HuH-7 (cell line): ENCODE measurements at places on chromosomes 2 and 18.

DNA sequence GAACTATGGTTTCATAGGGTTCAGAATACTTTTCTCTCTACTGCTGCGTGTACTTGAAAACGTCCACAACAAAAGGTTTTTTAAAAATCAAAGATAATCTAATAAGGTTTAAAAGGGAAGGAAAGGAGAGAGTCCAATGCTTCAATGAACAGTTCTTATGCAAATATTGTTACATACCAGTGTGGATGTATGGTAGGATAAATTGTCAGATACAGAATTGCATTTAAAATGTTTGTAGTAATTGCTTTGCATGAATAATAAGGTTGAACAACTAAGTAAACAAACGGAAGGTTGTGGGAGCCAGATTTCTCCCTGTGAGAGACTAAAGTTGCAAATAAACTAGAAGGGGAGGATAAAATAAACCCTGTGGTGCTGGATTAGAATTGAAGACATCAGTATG is 53.8 kb upstream of the RBBP8 start:
- no peak for DNase-seq

DNA sequence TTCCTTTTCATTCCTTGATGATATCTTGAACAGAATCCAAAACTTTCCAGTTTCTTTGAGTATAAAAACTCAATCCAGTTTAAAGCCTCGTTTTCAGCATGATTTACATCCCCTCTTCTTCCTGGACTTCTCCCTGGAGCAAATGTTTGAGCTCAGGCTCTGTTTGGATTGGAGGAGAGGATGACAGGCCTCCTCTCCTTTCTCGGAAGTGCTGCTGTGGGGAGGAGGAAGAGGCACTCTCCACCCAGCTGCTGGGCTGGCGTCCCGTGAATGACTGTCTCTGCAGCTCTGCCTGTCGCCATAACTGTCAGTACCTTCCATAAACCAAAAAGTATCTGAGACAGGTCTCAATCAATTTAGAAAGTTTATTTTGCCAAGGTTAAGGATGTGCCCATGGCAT is 238.2 kb upstream of the AGAP1 start:
- no peak for DNase-seq

- no peak for DNase-seq
Observed at GRCh38 chr2:12504443-12504842, 212.3 kb upstream of the TRIB2 start.

DNA sequence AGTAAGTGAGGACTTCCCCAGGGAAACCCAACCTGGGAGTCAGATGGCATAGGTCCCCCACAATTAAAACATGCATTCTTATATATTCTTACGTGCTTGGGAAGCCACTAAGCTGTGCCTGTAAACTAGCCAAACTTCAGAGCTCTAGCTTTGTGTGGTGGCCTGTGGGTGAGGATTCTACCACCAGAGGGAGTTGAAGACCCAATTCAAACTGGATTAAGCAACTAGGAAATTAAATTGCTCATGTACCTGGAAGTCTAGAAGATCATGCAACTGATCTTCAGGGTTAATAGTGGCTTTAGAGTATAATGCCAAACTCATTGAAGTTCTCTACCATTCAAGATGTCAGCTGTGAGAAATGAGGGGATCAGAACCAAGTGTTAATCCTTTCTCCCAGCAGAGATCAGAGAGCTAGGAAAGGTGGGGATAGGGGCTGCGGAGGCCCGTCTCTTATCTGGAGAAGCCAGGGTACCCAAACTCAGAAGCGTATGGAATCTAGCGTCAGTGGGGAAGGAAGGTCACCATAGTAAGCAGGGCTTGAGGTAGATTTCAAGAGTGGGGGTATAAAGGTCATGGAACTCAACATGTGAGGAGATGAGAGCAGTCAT is 53.2 kb upstream of the CCDC85A start:
- DNase-seq = peak; percentile 28

GRCh38 chr2:238892204-238892500 is 44.3 kb downstream of the TWIST2 start:
- DNase-seq = no peak

DNA sequence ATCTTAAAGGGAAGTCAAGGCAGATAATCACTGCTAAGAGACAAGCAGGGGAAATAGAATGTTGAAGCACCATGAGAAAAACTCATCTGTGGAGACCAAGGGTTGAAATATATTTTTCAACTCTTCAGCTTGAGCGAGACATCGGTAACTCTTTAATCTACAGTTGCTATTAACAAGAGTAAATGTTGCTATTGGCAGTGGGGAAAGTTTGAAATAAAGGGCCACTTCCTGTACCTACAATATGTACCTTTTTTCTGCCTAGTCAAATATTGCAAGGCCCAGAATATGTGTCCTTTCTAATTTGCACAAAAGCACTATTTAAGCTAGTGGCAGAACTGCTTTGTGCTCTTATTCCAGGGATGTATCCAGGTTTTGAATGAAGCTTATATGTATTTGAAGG is 65.8 kb downstream of the EFEMP1 start:
- no peak for DNase-seq

DNA sequence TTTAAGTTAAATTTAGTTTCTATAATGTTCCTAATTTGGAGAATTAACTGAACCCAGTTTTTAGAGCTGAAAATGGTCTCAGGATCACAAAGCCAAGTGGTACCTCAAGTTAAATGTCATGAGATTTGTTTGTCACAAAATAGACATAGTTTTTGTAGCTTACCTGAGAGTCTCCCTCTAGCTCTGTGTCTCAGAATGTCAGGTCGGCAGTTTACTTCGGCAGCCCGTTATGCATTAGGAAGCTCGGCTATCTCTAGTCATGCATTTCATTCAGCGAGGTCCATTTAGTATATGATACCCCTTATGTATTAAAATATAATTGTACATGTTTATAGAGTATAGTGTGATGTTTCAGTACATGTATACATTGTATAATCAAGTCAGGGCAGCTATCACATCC is 155.6 kb downstream of the EML6 start:
- DNase-seq = no peak

- no peak for DNase-seq
Observed at GRCh38 chr18:37166491-37166890, 337.6 kb downstream of the KIAA1328 start.

DNA sequence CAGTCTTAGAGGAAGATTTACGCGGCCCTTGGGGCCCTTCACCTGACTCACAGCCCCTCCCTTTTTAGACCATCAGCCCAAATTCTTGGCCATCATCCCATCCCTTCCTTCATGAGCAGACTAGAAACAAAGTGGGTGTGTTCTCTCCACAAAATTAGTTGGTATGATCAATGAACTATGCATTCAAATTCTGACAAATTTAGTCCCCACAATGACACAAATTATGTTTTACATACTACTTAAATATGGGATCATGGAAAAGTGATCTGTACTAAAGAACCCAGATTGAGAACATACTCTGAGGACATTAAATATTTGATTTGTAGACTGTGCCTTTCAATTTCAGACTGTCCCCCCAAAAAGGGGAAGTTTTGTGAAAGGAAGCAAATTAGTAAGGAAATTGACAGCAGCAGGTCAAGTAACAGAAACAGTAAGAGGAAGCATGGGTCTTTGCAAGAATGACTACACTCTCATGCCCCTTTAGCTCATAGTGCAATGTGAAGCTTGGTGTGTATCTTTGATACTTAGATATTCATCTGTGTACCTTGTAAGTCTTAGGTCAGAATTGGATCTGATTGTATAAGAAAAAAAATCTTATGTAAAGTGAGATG is 2.2 kb upstream of the MAPRE2 start:
- no peak for DNase-seq

GRCh38 chr18:36624451-36625167 is 204.2 kb downstream of the TPGS2 start:
- DNase-seq = no peak

DNA sequence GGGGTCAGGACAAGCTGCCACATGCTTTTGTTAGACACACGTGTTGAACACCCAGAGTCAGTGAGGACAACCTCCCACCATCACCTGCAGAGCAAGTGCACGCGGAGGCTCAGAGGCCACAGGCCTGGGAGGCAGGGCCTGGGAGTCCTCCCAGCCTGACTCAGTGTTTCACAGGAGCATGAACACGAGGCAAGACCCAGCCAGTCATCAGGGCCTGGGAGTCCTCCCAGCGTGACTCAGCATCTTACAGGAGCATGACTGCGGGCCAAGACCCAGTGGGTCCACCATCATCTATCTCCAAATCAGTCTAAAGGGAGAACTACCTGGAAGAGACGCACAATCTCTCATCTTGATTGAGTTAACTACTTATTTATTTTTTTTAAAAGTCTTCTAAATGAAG is 112.6 kb upstream of the PXDN start:
- DNase-seq = no peak

- DNase-seq = no peak
Observed at GRCh38 chr18:61420218-61420885, 87.1 kb downstream of the CDH20 start.

GRCh38 chr2:169776252-169776761 is 22.4 kb upstream of the SSB start:
- DNase-seq = no peak

DNA sequence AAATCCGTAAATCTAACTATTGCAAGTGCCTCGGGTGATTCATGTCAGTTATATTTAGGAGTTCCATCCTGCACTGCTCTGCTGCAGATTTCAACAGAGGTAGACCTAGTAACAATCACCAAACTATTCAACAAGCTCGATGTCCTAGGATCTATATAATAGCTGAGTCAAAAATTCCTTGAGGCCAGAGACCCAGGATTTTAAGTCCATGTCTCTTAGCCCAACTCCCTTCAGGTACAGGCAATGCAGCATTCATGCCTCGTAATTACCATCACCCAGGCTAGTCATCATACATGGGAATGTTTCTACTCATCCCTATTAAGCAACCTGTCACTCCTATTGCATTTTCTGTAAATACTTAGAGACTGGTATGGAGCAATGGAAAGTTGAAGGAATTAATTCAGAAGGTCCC is 729 bp downstream of the TM4SF20 start:
- no peak for DNase-seq

GRCh38 chr2:84491741-84492140 is 24.6 kb upstream of the DNAH6 start:
- DNase-seq = no peak

DNA sequence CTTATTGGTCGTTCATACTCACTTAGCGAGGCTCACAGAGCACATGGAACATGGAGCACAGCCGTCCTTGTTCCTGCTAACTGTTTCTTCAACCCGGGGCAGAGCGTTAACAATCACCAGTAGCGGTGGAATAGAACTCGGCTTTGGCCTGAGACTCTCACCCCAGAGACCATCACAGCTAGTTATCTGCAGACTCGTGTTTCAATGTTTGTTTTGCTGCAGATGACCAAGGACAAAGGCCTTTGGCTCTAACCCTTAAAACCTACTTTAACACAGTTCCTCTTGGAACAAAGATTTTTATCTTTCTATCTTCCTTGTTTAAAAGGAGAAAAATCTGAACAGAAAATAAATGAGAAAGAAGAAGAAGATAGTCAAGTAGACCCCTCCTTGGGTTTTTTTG is 320.2 kb upstream of the UBE2E3 start:
- peak; percentile 17 for DNase-seq

GRCh38 chr2:69237070-69237670 is 149.9 kb downstream of the GFPT1 start:
- no peak for DNase-seq

- DNase-seq = no peak
Observed at GRCh38 chr2:145573608-145574007, 1053.7 kb upstream of the ZEB2 start.

DNA sequence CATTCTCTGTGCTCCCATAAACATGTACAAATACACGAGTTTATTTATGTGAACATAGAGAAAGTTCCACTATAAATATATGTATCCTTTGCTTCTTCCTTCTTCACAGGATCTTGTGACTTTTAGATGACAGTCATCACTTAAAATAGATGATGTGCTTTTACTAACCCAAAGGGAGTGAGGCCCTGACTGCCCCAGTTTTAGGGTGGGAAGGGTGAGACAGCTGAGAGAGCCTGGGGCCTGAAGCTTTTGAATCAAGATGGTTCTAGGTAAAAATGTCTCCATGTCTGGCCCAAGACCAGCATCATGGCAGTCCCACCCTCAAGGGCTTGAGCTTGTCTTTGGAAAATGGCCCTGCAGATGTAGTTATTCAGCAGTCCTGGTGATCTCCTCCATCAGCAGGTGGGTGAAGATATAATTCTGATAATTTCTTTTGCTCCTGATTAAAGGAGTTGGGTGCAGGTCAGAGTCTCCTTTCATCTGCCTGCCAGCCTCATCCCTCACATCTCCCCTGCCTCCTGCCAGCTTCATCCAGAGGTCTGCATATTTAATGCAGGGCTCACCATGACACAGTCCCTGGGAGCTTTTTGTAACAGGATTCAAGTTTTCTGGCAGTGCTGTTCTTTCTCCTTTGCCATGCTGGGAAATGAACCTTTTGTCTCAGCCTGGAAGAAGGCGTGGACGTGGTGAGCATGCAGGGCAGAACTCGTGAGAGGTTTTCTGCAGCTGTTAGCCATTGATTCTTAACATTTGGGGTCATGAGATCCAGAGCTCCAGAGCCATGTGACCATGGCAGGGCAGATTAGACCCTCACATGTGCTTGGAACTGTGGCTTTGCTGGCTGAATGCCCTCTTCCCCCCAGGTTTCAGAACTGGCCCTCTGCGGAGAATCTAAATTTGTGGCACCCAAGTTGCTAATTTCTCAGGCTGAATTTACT is 2.7 kb downstream of the HRH4 start:
- DNase-seq = no peak

DNA sequence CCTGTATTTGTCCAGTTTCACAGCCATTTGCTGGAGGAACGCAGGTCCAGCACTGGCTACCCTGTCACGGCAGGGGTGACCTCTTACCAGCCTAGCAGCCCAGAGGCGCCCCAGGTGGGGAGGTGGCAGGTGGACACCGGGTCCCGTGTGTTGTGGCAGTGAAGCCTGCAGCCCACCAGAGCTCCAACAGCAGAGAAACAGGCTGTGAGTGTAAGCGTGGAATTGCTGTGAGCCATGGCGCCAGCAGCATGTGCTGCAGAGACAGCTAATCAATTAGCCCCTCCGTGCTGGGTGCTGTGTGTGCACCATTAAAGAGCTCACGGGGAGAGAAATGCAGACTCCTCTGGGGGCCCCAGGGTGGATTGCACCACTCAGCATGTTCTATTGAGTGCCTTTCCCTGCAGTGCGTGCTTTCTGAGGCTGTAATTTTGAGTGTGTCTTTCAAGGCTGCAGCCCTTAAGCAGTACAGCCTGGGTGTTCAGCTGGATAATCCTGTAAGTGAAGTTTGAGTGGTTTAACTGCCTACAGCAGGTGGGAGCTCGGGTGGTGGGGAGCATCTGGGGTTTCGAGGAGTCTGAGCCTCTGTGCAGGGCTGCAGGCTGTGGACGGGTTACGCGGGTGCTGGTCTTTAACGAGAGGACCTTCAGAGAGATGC is 15.9 kb downstream of the RTP5 start:
- no peak for DNase-seq

DNA sequence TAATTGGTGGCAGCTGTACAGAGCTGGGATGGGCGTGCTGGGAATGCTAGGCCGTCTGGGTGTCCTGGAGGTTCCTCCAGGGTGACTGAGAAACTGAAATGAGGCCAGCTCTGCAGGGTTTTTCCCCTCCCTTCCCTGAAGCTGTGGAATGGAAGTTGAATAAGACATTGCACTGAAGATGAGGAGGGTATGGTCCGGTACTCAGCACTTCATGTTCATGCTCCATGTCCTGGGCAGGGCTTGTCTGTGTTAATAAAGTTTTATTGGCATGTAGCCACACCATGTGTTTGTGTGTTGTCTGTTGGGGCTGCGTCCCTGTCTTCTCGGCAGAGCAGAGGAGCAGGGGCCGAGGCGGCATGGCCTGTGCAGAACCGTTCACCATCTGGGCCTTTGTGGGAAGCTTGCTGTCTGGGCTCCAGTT is 154.0 kb downstream of the LDLRAD4 start:
- no peak for DNase-seq

GRCh38 chr2:241069821-241070281 is 32.2 kb downstream of the MTERF4 start:
- DNase-seq = no peak

GRCh38 chr2:204201507-204201906 is 264.9 kb downstream of the ICOS start:
- no peak for DNase-seq
